HAP-1 (cell line): ENCODE measurements at places on chromosomes 5 and 9.

DNA sequence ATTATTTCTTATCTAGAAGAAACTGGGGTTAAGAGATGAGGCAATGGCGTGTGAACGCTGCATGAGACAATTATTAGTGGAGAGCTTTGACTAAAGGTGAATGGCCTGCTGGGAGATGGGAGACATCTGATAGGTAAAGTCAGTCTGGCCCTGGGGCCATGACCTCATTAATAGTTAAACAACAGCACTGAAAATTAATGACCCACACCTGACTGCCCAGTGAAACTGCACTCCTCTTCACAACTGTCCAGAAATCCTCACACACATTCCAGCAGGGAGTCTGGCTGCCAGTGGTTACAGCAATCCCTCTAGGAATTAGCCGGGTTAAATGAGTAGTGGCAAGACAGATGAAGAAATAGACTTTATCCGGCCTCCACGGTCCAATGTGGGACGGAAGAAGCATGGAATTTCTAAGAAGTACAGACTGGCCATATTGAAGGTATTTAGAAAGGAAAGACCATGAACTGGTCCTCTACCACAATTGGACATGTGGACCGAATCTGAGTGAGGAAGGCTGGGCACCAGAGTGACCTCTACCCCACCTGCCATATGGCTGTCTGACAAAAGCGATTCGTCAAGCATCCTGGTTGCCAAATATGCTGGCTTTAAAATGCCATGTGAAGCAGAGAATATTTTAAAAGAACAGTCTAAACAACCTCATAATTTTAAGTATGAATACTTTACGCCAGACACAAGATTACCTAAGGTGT lies 138.4 kb downstream of the EFNA5 start:
- no peak for DNase-seq

DNA sequence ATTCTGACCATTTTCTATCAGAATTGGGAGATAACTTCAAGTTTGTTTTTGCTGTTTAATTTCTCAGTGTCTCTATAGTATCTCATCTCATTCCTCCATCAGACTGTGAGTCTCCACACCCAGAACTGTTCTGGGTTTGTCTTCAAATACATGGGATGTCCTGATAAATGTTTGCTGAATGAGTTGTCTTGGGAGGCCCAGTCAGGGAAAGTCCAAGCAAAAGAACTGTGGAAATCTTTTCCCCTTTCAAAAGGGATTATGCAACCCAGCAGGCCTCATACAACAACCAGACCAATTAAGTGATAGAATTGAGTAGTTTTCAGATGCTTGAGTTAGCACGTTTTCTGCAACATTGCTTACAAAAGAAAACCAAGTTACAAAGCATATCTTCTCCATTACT lies 324.4 kb downstream of the BRINP1 start:
- DNase-seq = no peak

- DNase-seq = no peak
Observed at GRCh38 chr5:68217047-68217355, 1.4 kb downstream of the PIK3R1 start.

- DNase-seq = no peak
Observed at GRCh38 chr9:1100201-1100600, 50.0 kb downstream of the DMRT2 start.

- DNase-seq = no peak
Observed at GRCh38 chr9:3708751-3709150, 182.9 kb upstream of the RFX3 start.

DNA sequence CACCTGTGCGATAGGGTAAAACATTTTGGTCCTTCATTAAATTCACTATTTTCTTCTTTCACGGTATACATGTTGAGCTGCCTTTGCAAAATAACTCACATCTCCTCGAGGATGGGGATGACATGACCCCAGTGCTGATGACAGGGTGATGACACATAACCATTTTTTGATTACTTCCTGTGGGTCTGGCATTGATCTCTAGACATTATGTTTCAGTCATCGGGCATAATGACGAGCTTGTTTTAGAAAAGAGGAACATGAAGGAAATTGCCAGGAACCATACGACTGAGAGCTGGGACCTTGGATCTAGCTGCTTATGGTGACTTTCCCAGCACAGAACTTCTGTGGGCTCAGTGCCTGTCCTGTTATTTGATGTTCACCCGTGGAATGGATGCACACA lies 25.2 kb downstream of the COL5A1 start:
- DNase-seq = no peak

- no peak for DNase-seq
Observed at GRCh38 chr9:3125602-3126405, 281.9 kb upstream of the PUM3 start.

GRCh38 chr5:158589939-158590338 lies 509.8 kb downstream of the EBF1 start:
- no peak for DNase-seq

GRCh38 chr9:120191141-120191540 lies 388.8 kb downstream of the CDK5RAP2 start:
- DNase-seq = no peak

DNA sequence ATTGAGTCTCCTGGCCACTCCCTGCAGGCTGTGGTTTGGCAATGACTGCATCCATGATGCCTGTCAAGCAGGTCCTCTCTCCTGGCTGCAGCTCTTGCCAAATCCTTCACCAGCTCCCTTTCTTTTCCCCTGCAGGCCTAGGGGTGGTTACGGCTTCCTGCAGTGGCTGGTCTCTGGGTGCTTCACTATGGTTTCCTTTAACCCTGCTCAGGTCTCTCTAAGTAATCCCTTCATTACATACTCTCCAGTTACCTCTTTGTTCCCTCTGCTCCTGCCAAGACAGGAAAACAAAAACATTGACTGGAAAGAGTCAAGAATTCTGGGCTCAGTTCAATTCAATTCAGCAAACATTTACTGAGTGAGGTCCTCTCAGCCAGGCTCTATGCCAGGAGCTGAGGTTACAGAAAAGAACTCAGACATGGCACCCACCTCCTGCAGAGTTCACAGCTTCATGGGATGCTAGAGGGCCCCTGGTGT lies 19.8 kb upstream of the PTPN3 start:
- DNase-seq = no peak

DNA sequence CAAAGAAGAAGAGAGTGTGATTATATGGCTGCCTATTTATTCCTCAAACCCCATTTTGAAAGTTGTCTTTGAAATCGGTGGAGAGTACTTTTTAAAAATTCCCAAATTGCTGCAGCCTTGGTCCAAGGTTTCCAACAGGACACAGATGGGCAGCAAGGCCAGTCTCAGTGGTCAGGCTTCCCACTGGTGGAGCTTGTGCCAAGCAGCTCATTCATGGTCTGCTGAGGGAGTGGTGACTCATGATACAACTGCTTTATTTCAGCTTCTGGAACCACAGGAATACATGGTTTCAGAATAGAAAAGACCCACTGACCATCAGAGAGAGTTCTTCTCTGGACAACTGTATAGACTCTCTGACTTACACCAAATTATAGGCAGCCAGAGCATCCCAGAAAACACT lies 673.1 kb upstream of the KLF4 start:
- no peak for DNase-seq

DNA sequence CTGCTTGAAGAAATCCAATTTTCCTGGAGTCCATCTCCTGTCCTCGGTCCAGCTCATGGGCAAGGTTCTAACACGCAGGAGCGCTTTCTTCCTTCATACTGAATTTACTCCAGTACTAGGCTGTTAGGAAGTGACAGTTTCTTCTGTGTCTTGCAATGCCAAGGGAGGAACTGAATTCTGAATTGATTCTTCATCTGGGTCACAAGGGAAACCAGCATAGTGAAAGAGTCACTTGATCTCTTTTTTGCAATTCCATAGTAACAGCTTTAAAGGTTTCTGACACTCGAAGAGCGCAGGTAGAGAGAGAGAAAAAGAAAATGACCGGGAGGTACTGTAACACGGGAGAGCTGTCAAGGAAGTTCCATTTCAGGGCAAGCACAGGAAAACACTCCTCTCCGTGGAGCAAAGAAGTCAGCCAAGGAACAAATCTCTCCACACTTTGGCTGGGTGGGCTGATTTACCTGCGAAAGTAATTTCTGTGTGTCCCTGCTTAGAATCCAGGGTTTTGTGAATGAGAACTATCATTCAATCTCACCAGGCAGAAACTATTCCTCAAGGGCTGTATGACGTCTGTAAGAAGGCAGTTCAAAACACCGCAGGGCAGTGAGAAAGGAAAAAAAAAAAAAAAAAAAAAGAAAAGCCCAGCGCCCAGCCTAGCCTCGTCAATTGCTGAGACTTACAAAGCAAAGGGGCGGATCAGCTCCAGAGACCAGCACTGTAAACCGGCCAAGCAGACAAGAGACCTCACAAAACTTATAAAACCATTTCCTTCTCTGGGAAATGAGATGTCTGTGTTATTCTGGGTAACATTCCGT lies 617.8 kb downstream of the PDE4D start:
- peak; percentile 5 for DNase-seq

GRCh38 chr9:84670138-84671041 lies 861 bp downstream of the NTRK2 start:
- no peak for DNase-seq

DNA sequence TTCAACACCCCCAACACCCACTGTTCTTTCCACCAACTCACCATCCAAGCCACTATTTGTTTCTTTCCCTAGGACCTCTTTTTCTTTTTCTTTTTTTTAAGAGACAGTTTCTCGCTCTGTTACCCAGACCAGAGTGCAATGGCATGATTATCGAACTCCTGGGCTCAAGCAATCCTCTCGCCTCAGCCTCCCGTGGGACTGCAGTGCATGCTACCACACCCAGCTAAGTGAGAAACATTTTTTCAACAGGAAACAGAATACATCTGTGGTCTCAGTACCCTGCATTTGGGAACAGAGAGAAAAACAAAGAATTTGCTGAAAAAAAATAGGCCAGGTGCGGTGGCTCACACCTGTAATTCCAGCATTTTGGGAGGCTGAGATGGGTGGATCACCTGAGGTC lies 24.6 kb downstream of the B4GALT1 start:
- no peak for DNase-seq

DNA sequence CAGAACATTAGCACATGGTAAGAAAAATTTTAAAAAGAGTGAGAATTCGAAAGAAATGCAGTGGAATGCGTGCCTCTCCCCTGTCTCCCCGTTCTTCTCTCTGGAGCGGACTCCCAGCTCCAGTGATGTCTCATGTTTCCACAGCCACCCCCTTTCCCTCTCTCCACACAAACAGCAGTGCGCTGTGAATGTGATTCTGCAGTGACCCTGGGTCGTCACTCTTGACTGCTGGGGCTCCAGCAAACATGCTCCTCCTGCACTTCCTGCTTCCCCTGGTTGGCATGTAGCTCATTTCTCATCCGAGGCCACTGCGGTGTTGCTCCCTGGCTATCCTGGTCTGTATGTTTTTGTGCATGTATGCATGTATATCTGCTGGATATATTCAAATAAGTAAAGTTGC lies 13.3 kb downstream of the PHF2 start:
- no peak for DNase-seq

- DNase-seq = no peak
Observed at GRCh38 chr9:2242831-2243330, 227.7 kb downstream of the SMARCA2 start.

GRCh38 chr5:131979816-131980215 lies 31.6 kb downstream of the ACSL6 start:
- DNase-seq = no peak

DNA sequence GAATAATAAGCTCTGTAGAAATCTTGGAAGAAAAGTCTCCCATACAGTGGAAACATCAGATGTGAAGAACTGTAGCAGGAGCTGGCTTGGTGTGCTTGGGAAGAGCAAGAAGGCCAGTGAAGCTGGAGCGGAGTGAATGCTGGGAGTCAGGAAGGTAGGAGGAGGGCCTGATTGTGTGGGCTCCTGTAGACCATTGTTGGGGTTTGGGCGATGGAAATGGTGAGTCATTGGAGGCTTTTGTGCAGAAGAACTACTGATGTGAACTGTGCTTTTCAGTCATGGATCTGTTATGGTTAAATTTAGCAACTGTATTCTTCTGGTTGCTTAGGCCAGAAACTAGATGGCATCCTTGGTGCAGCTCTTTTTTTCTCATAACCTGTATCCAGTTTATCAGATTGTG lies 2.3 kb downstream of the ICE1 start:
- no peak for DNase-seq

DNA sequence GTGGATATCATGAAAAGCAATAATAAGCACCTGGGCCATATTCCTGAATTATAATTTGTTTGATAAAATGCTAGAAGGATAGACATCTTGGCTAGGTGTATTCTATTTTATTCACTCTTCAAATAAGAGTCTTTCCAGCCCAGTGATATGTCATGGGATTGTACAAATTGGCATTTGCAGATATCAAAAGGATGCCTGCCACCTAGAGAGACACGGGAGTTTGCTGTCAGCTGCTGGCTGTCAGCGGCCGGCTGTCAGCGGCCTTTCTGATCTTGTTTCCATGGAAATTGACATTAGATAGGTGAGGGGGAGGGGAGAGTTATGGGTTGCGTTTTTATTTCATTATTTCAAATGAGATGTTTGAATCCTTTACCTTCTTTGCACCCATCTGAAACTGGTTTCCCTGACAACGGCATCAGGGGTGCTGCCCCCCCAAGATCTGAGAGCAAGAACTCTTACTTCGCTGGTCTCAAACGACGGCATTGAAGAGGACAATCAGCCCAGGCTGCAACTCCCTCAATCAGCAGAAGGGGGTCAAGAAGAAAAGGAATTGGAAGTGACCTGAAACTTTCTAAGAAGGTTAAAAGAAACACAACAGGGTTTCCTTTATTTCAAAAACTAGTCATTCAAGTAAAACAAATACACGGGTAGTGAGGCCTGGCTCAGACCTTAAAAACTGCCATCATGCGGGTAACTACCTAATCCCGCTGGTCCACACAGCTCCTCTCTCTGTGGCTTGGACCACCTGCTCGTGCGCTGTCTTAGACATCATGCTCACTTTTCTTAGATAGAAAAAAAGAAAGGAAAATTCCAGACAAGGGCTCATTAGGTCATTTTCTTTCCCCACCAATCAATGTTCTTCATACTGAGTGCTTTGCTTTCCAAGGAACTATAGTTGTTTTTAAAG lies 115.7 kb downstream of the TLE1 start:
- DNase-seq = no peak

DNA sequence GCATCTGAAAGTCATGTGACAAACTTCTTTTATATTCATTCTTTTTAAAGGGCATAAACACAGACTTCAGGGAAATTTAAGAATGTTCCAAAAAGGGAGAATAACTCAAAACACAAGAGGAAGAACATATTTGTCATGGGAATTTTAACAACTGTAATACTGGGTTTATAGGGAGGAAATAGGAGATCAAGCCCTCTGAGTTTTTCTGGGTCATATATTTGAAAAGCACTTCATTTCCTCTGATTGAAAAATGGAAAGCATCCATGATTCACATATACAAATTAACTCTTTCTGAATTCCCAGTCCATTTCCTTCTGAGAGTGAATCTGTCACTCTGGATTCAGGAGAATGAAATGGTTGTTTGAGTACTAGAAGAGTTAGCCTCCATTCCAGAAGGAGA lies 26.8 kb downstream of the LURAP1L start:
- DNase-seq = no peak
